ENCODE measurements at places on chromosomes 7 and 10.

DNA sequence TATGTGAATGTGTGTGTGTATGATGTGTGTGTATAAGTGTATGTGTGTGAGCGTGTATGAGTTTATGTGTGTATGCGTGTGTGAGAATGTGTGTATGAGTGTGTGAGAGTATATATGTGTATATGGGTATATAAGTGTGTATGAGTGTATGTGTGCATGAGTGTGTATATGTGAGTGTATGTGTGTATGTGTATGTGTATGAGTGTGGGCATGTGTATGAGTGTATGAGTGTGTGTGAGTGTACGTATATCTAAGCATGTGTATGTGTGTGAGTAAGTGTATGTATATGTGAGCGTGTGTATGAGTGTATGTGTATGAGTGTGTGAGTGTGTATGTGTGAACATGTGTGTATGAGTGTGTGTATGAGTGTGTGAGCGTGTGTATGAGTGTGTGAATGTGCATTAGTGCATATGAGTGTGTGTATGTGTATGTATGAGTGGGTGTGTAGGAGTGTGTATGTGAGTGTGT is 12.9 kb downstream of the SLC13A4 start:
- no peak for DNase-seq

DNA sequence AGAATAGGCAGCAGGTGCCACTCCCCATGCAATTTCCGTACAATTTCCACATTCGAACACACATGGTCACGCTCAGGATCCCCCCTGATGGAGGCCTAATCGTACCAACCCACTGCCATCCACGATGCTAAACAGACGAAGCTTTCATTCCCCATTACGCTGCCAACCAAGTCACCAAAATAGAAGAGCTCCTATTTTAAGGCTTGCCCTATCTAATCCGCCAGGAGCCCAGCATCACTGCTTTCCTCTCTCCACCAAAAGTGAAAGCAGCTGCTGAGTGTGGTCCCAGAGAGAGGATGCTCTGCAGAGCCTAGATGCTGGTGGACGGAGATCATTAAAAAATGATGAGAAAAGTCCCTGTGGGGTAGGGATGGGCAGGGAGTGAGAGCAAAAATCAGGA is 43.3 kb downstream of the HSPA12A start:
- DNase-seq = no peak

- no peak for DNase-seq
These were observed 138.1 kb downstream of the ADAM22 start for GRCh38 chr7:88071994-88072714.

DNA sequence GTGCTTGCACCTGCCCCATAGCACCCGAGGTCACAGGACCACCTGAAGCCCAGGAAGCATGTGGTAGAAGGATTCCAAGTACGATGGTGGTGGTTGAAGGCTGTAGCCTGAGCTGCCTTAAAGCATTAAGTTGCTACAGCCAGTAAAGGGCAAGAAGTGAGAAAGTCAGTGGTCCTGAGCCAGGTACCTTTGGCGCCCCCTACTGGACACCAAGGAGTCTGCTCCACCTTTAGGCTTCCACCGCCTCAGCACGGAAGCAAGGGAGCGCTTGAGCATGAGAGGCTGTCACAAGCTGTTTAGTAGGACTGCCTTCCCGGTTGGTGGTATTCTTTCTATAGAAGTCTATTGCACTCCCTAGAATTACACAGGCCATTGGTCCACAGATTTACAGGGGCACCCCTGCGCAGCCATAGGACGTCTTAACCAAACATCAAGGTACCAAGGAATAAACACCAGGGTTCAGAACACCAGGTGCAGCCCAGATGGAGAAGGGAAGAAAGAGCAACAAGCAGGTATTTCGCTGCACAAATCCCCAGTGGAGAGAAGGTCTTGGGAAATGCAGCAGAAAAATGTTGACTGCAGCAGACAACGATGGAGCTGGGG is 2.2 kb downstream of the CRTAC1 start:
- DNase-seq = no peak

All from activated gamma-delta T cell (primary cell).